ENCODE measurements at places on chromosomes 16 and 17.

GRCh38 chr16:88545781-88546180 lies 24.4 kb upstream of the ZC3H18 start:
- no peak for DNase-seq

DNA sequence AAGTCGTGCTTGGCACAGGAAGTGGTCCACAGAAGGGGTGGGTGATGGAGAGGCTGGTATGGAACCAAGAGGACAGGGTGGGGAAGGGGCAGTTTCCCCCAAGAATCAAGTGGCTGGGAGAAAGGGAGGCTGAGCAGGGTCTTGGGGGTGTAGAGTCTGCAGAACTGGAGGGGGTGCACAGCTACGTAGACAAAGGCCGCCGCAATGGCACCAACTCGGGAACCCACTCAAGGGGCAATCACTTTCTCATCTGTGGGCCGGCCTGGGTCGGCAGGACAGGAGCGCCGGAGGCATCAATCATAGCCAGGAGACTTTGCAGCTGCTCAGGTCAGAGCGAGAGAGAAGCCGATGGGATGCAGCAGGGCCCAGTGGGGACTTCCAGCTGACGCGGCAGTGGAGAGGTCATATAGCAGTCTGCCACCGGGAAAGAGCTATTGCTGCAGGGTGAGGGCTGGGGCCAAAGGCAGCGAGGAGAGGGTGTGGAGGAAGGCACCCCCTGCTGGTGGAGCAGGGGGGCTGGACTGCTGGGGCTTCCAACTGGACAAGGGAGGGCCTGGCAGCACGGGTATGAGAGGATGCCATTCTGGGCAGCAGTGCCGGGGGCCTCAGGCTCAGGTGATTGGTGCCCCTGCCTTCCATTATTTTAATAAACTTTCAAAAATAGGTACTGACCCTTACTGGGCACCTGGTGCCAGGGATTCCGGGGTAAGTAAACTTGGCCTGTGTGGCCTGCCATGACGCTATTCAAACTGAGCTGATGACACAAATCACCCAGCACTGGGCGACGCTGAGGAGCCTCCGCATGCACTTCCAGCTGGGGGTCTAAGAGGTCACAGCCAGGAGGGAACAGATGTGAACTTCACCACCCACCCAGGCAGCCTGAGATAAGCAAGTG lies 52.5 kb upstream of the MTSS2 start:
- DNase-seq: peak; percentile 59

- DNase-seq: no peak
Measured at GRCh38 chr16:67148656-67149275, 2.0 kb downstream of the B3GNT9 start.

- DNase-seq: no peak
Measured at GRCh38 chr17:76643553-76644148, at the start of gene ST6GALNAC1. Gene ST6GALNAC1, minus strand, starts transcription at chr17:76643757. Its CDS starts 119 bp downstream, at chr17:76643638.

DNA sequence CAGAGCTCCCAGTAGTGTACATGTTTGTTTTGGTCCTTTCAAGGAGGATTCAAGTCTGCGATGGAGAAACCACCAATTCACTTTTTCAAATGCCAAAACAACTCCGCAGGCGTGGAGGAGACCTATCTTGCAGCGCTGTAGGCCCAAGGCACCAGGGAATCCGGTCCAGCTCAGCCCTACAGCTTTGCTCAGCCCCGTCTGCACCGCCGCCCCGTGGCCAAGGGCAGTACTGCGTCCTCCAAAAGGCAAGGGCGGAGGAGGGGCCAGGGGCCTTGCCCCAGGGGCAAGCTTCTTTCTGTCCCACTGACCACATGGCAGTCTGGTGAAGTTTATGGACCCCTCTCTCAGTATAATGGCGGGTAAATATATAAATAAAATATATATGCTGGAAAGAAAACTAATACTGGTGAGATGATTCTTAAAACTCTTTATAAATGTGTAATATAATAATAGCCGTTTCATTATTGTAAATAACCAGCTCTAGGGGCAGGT lies 709 bp upstream of the CD300LG start:
- peak; percentile 56 for DNase-seq

DNA sequence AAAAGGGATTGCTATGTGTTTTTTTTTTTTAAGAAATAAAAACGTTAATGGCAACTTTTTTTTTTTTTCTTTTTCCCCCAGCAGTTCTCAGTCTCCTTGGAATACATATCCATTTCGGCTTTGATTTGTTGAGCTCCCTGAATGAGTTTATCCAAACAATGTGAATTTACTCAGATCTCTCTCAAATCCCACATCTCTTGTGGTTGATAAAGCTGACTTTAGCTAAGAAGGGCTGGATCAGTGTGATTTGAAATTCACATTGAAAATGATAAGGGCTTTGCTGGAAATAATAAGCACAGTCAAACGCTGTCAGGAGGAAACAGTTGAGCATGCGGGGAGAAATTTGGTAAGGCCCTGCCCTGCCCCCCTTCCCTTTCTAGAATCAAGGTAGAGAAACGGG lies 74.1 kb upstream of the IRX3 start:
- no peak for DNase-seq

DNA sequence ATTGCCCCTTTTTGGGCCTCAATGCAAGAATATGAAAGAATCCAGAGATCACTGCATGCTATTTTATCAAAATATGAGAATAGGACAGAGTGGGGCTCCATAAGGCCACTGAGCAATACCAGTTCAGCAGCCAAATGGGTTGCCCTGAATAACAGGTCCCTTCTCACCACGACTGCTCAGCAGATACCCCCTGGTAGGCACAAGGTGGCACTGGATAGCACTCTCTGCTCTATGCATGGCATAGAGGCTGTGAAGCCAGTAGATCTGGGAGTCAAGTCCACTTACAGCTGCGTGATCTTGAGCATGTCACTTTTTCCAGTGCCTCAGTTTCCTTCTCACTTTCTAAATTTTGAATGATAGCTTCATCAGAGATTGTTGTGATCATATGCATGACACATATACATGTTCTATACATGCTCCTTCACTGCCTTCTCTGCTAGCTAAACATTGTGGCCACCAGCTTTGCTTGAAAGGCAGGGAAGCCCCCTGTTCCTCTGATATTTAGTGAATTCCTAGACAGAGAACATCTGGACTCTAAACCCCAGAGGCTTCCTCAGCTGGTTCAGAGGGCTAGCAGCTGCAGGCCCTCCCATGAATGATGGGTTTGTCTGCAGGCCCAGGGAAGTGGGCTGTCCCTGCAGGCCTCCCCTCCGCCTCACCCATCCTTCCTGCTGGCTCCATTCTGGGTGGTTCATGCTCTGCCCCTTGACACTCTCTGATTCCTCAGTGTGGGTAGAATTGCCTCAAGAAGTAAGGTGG lies 84.9 kb upstream of the ASIC2 start:
- no peak for DNase-seq

DNA sequence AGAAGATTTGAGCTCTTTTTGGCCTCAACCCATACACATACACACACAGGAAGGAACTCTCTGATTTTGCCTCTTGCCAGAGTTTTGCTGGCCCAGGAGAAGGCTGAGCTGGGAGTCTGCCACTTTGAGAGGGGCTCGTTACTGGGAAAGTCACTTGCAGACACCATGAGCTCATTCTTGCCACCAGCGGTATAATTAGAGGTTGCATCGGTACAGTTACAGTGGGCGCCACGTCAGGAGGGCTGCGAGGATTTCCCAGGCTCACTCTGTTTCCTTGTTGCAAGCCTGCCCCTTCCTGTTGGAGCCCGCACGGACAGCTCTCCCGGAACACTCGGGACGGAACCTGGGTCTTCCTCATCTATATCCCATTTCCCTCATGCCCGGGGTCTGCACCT lies 3.1 kb upstream of the SDK2 start:
- DNase-seq: no peak

GRCh38 chr16:77637940-77638339 lies 84.4 kb upstream of the NUDT7 start:
- DNase-seq: no peak

GRCh38 chr16:8957063-8957397 lies 6.7 kb downstream of the USP7 start:
- no peak for DNase-seq
